NCI-H1436 treated with DMSO at 0.1 percent for 48 hours (cell line): ENCODE measurements at places on chromosomes 13 and 19.

GRCh38 chr13:100480676-100481075, 107.9 kb downstream of the GGACT start:
- no peak for DNase-seq

GRCh38 chr13:36666477-36667229, 7.2 kb upstream of the SERTM1 start:
- DNase-seq: no peak

- DNase-seq: no peak
Observed at GRCh38 chr13:30774214-30774730, 38.9 kb downstream of the ALOX5AP start.

- no peak for DNase-seq
Observed at GRCh38 chr19:54439174-54439851, 9.7 kb upstream of the LENG8 start.

GRCh38 chr19:4256563-4256962, 9.7 kb downstream of the YJU2 start:
- DNase-seq: no peak

- DNase-seq: no peak
Observed at GRCh38 chr19:41915776-41916414, 12.4 kb downstream of the ERFL start.

DNA sequence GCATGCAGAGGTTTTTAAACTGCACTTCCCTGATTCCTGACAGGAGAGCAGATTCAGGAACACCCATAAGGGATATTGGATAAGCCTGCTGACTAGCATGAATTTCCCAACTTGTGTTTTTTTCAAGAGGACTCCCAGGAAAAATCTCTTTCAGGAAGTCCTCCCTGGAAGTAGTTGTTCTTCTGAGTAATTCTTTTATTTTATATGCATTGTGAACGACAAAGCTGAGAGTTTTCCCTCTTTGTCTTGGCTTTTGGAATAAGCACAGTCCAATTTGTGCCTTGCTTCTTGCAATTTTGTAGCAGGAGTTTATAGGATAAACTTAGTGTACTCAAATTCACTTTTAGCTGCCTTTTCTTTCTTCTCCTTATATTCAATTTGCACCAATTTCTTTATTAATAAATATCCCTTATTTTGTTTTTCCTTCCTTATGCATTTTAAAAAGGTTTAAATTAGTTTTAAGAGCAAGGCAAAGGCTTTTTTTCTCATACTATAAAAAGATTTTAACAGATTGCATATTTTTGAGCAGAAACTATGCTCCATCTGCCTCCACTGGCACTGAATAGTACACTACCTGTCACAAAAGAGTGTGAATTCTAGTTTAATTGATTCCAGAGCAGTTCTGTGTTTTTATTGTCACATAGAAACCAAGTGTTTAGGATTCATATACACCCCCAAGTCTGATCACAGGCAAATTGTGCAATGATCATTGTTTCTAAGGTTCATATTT, 543.3 kb upstream of the SPRY2 start:
- DNase-seq: no peak

DNA sequence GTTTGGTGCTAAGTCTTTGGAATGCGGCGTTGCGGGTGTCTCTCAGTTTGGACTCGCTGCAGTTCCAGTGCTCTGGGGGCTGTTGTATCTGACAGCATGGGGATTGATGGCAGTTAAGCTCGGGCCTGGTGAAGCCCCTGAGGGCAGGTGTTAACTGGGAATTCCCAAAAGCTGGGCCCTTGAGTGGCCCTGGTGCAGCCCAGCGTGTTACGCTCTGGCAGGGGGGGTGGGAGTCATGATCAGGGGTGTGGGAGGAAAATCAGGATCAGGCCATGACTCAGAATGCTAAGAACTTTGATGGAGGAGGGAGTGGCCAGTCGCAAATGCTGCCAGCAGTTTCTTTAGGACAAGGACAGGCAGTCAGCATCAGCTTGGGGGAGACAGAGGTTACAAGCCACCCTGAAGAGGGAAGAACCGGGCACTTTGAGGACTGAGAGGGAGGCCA, 19.6 kb downstream of the AP2A1 start:
- no peak for DNase-seq

GRCh38 chr13:41603917-41604316, 146.6 kb downstream of the RGCC start:
- no peak for DNase-seq

DNA sequence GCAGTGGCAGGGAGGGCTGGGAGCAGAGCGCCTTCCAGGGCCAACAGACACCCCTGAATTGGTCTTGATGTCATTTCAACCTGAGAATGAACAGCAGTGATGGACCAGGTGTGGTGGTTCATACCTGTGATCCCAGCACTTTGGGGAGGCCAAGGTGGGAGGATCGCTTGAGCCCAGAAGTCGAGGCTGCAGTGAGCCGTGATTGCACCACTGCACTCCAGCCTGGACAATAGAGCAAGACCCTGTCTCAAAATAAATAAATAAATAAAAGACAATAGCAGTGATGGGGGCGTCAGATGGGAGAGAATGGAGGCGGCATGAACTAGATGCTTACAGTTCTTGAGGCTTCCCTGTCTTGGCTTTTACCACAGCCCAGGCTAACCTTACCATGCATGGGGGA, 46.1 kb upstream of the ONECUT3 start:
- DNase-seq: no peak

DNA sequence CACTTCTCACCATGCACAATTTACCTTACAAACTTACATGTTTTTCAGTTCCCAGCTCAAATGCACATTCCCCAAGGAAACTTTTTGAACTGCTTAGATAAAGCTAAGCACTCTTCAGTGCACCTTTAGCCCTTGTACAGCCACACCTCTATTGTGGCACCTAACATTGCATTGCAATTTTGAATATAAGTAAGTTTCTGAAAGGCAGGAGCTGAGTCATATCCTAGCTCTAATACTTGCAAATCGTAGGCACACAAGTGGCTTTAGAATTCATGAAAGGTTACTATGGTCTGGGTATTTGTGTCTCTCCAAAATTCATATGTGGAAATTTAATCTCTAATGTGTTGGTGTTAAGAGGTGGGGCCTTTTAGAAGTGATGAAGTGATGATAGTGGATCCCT, 4.9 kb upstream of the ESD start:
- DNase-seq: no peak

- DNase-seq: no peak
Observed at GRCh38 chr13:85825454-85825853, 26.2 kb upstream of the SLITRK6 start.

GRCh38 chr19:40687525-40688016, 2.9 kb downstream of the NUMBL start:
- DNase-seq: no peak

GRCh38 chr13:113881614-113882266, 17.9 kb upstream of the GAS6 start:
- DNase-seq: no peak

DNA sequence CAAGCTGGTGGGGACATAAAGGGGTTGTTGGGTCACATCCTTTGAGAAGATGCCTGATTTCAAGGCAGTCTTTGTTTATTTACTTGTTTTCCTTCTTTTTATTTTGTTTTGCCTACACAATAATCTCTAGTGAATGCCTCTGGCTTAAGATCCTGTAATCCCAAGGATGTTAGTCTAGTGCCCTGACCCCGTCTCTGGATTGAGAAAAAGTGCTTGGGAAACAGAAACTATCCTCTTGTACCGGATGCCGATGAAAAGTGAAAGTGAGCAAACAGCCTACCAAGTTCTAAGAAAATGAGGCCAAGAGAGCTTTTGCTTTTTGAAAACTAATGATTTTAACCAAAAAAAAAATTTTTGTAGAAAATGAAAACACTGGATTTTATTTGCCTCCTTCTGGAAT, 42.1 kb upstream of the C1QTNF9 start:
- no peak for DNase-seq

- DNase-seq: no peak
Observed at GRCh38 chr13:74372511-74372910, 238.3 kb upstream of the KLF12 start.

- no peak for DNase-seq
Observed at GRCh38 chr19:36377541-36378178, 1.3 kb downstream of the ZFP14 start.

DNA sequence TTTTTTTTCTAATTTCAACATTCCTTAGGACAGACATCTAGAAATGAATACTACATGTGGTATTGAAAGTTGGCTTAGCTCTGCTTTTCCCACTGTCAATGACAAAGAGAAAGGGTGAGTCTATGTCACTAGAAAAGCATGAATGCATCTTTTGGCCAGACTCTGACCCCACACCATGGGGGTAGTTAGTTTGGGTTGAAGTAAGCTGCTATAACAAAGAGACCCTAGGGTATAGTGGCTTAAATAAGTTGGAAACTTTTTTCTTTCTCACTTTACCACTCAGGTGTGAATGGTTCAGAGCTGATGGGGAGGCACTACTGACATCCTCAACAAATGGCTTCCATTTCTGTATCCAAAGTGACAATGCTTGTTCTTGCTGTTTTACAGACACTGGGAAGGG, 161.5 kb downstream of the DLEU7 start:
- DNase-seq: no peak

DNA sequence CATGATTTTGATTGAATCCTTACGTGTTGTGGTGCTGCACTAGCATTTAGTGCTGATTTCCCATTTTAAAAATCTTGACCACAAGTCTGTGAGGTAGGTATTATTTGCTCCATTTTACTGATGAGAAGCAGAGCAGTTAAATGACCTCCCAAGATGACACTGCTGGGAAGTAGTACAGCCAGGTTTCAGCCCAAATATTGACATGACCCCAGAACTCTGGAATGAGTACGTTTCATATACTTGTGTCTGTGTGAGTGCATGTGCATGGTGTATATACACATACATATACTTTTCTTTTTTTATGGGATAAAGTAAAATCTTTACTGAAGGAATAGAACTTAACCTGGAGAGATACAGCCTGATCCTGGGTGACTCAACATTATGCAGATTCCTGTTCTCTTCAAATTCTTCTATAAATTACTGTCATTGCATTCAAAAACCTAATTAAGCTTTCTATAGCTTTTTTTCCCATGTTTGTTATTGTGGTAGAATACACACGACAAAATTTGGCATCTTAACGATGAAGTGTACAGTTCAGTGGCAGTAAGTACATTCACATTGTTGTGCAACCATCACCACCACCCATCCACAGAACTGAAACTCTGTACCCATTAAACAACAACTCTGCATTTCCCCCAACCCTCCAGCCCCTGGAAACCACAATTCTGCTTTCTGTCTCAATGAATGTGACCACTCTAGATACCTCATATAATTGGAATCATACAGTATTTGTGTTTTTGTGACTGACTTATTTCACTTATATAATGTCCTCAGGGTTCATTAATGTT, 311.9 kb downstream of the MTUS2 start:
- no peak for DNase-seq

GRCh38 chr13:50401721-50402465, 386.6 kb downstream of the KCNRG start:
- DNase-seq: no peak

- DNase-seq: no peak
Observed at GRCh38 chr19:32201636-32202051, 143.8 kb upstream of the ZNF507 start.

- no peak for DNase-seq
Observed at GRCh38 chr13:19152403-19152802, 29.2 kb downstream of the TUBA3C start.

- DNase-seq: no peak
Observed at GRCh38 chr19:36103842-36104552, 6.9 kb upstream of the OVOL3 start.

- DNase-seq: no peak
Observed at GRCh38 chr19:5326545-5326944, 14.1 kb downstream of the PTPRS start.

DNA sequence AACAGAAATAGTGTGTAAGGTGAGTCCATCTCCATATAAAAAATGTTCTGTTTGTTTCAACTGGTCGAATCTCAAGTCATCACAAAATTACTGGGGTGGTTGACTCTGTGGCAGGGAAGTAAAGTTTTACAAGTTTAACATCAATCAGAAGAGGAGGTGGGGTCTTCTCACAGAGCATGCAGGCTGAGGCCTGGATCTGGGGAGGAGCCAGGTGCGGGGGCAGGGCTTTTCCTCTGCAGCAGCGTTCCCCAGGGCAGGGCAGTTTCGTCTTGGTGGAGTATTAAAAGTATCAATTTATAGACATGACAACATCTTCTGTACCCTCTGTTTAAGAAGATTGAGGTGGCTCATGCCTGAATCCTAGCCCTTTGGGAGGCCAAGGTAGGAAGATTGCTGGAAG, 68.8 kb downstream of the SLC7A9 start:
- DNase-seq: no peak

- no peak for DNase-seq
Observed at GRCh38 chr13:51067210-51067701, 43.8 kb downstream of the C13orf42 start.

DNA sequence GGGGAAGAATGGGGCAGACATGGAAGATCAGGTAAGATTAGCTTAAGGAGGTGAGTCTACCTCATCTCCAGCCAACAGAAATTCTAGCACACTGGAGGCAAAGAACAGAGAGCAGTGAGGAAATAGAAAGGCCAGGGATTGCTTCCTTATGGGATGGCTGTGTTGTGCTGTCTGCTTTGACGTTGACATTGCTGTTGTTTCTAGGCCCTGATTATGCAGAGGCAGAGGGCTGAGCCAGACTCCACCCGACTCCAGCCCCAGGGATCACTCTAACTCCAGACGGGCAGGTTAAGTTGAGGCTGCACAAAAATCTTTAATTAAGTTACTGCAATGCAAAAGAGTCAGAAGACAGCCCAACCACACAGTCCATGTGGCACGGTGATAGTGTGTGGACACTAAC, 24.1 kb downstream of the CRYL1 start:
- DNase-seq: no peak

- DNase-seq: no peak
Observed at GRCh38 chr13:37617173-37617572, 18.6 kb upstream of the POSTN start.

- no peak for DNase-seq
Observed at GRCh38 chr19:54667217-54667616, 4.4 kb downstream of the LILRB4 start.

DNA sequence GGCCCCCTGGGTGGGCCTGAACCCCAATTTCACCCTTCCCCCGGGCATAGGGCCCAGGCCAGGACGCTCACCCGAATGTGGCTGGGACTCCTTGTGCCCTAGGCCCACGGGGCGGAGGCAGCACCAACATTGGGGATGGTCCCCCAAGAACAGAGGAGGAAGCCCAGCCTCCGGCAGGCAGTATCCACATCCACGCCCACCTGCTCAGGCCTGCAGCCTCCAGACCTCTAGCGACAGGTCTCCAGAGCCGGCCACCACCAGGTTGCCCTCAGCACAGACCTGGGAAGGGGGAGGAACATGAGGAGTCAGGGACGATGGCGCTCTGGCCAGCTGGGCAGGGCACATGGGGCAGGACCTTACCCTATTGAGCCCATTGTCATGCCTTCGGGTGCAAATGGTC, 1.2 kb downstream of the GNG14 start:
- no peak for DNase-seq

DNA sequence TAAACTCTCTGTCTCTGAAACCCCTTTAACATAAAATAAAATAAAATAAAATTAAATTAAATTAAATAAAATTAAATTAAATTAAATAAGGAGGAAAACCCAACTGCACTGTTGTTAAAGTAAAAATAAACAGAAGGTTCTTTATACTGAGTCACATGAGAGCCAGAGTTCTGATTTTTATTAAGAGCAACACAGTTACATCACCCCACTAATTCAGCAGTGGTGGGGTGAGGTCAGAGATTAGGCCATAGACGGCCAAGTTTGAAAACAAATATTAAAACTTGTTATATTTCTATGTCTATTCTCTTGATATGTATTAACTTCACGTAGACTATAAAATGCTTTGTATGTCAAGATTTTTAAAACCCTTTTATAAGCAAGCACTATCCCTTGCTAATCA, 59.5 kb downstream of the MYCBP2 start:
- no peak for DNase-seq

GRCh38 chr19:3132971-3133792, 2.7 kb upstream of the GNA15 start:
- DNase-seq: no peak

GRCh38 chr13:95924389-95924994, 128.7 kb downstream of the UGGT2 start:
- DNase-seq: no peak
